Fibroblast of skin of left quadriceps (primary cell): ENCODE measurements at places on chromosomes 13 and 19.

DNA sequence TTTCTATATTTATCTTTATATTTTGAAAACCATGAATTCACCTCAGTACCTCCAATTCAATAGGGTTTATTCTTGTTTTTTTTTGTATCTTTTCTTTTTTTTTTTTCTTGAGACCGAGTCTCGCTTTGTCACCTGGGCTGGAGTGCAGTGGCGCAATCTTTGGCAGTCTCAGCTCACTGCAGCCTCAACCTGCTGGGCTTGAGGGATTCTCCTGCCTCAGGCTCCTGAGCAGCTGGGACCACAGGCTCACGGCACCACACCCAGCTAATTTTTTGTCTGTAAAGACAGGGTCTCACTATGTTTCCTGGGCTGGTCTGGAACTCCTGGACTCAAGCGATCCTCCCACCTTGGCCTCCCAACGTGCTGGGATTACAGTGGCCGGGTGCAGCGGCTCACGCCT lies 23.1 kb upstream of the EVI5L start:
- no peak for DNase-seq

DNA sequence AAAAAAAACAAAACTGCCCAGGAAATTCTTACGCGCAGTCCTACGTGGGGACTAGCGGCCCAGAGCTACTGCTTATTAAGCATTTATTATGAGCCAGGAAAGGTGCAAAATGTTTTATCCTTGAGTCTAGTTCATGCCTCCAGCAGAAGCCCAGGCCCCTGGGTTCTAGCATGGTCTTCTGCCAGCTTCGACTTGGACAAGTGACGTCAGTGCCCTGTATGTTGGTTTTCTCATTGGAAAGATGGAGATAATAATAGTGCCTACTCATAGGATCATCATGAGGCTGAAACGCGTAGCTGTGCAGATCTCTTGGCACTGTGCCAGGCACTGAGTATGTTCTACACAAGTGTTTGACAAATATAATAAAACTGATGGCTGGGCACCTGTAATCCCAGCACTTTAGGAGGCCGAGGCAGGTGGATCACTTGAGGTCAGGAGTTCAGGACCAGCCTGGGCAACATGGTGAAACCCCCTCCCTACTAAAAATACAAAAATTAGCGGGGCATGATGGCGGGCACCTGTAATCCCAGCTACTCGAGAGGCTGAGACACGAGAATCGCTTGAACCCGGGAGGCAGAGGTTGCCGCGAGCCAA lies 12.4 kb upstream of the SULT2B1 start:
- DNase-seq = no peak

DNA sequence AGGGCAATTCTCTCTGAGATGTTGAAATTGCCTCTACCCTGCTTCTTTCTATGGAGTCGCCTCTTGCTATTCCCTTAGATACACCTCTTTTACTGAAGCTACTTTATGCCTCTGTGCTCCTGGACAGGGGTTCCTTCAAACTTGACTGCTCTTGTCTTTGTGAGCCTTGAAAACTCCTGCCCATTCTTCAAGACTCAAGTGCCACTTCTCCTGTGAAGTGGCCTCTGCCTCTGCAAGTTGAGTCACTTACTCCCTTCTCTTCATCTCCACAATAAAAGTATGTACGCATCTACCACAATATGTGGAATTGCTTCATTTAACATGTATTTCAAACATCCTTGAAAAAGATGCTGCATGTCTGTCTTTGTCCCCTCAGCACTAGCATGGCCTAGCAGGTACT lies 66.0 kb upstream of the TPP2 start:
- DNase-seq = no peak

DNA sequence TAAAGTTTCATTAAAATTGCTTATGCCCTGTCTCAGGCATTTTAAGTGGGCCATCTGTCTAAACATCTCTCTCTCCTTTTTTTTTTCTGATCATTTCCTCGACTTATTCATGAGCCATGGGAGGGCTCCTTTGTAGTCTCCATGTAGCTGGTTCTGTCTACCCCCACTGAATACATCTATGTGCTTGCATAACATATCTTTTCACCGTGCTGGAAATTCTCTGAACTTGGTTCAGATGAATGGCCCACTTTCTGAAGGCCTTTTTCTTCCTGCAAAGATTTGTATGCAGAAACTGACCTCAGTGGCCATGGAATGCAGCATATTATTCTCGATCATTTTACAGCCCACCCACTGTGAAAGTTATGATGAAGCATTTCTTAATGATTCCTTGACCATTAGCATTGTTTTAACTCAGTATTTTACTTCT lies 225.3 kb downstream of the GGACT start:
- peak; percentile 34 for DNase-seq

DNA sequence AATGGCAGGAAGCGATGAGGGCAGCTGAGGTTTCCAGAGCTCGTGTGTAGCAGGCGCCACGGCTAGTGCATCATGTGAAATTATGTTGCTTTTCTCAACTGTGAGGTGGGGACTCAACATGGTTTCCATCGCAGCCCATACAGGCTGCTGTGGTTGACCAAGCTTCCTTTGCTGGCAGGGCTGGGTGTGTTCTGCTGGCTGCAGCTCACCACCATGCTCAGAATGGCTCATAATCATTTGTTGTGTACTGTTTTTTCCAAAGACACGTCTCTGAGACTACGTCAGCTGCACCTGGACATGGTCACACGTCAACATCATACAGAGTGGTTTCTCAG lies 16.1 kb upstream of the RASA3 start:
- DNase-seq = no peak

DNA sequence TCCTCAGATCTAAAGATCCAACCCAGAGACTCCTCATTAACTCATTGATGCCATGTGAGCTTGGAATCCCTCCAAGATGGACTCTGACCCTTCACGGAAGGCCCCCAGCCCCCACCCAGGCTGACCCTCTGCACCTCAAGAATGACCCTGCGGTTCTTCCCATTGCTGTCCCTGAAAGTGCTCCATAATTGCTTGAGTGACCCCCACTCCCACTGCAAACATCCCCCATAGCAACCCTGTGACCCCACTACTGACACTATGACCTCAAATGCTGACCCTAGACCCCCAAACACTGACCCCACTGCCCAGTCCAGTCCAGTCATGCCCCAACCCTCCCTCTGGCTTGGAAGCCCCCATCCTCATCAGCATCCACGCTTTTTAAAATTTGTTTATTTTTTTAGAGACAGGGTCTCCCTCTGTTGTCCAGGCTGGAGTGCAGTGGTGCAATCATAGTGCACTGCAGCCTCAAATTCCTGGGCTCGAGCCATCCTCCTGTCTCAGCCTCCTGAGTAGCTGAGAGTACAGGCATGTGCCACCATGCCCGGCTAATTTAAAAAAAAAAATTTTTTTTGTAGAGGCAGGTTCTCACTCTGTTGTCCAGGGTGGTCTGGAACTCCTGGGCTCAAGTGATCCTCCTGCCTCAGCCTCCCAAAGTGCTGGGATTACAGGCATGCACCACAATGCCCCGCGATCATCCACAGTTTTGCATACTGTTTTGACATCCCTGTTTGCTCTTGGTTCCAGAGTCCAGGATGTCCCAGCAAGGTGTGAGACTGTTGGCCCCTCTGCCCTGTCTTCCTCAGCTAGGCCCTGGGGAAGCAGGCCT lies 855 bp downstream of the LYL1 start:
- DNase-seq = no peak

GRCh38 chr13:91066745-91067144 lies 280.7 kb upstream of the MIR17HG start:
- DNase-seq = no peak

- DNase-seq = peak; percentile 25
Observed at GRCh38 chr19:11168568-11168967, 13.0 kb upstream of the SPC24 start.

GRCh38 chr13:58429917-58430316 lies 798.4 kb downstream of the PCDH17 start:
- no peak for DNase-seq

DNA sequence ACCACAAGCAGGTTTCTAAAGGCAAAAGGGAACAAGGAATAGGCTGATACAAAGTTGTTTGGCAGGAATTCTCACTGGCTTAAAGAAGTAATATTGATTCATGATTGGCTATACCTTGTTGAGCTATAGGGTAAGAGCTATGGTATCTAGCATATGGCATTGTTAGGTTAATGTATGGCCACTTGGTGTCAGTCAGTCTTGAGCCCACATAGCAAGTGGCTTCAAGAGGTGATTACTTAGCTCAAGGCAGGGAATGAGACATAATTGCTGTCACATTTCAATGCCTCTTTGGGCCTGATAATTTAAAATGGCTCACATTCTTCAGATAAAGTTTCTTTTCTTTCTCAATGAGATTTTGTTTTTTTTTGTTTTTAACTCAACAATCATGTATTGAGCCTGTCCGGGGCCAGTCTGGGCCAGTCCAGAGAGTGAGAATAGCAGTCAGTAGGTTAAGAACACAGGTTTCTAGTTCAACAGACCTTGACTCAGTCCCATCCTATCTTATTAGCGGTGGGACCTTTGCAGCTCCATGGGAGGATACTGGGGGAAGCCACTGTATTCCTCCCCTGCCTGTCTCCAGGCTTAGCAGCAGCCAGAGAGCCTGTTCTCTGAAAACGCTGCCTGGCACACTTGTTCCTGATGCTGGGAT lies 45.8 kb upstream of the RCBTB2 start:
- DNase-seq = no peak

DNA sequence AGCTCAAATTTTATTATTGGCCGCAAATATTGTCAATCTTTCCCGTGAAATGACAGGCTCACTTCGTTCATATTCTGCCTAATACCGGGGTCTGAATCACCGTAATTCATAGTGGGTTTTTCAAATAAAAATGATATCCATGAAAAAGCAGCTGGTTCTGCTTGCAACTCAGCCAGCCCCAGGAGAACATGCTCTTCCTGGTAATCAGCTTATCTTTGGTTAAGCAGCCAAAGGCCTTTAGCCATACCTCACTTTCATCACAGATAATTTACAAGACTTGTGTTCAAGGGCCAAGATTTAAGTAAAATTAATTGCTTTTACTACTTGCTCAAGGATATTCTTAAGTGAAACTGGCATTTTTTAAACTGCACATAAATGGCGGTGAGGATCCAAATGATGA lies 22.5 kb downstream of the RNASEH2B start:
- no peak for DNase-seq

DNA sequence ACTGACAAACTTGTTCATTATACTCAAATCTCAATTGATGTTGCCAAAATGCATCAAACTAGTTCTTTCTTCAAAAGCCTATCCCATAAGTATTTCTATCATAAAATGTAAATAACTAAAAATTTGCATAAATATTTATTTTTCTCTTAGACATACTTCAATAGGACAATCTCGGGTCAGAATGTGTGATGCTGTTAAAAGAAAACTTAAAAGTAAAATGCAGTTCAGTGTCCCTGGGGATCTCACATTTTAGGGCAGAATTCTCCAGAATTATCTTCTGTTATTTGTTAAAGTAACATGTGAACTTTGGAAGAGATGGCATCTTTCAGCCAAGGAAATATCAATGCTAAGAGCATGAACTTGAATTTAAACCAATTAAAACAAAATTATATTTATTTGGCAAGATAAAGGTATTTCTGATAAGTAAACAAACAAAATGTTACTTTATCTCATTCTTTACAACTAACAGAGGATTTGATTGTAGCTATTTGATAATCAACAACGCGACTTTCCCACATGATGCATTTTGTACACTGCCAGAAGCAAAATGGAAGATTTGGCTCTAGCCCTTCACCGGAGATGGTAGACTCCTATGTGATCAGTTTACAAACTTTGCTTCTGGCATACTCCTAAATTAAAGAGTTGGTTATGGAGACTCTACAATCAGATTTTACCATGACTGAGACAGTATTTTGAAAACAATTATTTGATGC lies 169.5 kb upstream of the EDNRB start:
- no peak for DNase-seq

DNA sequence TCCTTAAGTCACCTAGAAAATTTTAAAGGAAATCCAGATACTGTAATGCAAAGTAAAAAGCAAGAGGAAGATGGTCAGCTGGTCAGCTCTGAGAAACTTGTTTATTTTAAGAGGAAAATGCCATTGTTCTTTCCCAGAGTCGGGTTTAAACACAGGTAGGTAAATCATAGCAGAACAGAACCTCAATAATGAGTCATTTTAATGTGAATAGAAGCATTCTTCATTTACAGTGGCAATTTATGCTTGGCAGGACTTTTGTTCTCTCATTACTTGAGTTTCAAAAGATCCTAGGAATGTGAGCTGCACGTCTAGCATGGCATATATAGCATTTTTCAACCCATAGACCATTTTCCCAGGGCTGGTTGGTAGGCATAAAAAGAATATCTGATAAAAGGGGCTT lies 132.3 kb downstream of the LIG4 start:
- no peak for DNase-seq

DNA sequence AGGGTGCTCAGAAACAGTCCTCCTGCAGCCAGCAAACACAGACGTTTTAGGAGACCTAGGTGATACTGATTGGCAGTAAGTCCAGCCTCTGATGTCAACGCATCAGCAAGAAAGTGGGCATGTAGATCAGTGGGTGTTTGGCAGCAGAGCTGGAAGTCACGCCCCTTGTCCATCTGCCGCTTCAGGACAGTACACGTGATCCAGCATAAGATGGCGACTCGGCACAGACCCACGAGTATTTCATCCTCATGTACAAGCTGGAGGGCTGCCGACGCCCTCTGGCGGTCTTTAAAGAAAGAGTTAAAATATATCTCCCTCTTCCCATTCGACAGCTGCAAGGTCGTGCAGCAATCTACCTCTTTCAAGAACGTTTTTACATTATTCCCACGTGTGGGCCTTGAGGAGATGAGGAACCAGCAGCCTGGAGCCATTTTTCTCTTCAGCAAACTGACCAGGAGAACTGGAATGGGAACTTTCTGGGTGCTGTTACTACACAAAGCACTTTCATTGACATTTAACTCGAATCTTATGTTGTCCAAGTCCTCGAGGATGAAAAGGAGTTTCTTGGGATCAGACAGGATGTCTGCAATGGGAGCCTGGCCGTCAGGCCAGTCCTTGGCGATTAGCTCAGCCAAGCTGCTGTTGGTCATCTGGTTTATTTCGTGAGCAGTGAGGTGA lies 22.3 kb downstream of the NLRP11 start:
- no peak for DNase-seq

DNA sequence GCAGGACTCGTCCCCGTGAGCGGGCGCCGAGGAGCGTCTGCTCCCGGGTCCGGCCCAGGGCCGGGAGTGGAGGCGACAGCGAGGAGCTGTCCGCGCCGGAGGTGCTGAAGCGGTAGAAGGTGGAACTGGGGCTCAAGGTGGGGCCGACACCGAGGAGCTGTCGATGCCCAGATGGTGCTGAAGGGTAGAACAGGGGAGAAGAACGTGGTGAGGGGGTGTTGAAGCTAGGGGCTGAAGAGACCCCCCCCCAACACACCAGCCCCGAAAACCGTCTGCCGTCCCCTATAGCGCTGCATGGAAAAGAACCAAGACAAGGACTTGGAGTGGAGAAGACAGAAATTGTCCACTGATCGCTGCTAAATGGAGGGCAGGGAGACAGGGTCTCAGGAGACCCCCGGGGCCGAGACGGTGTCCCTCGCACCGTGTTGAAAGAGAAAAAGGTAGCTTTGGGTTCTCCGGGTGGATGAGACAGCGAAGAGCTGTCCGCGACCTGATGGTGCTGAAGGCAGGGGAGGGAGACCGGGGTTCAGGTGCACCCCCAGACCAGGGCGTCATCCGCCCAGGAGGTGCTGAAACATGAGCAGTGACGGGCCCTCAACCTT lies 7.1 kb upstream of the PDE4C start:
- DNase-seq = no peak
